ENCODE measurements at places on chromosomes 5 and 9.

- no peaks in the 10 kb centered on the region for H3K27me3 ChIP-seq
- H3K27ac ChIP-seq: no peak overlapping the region
- DNase-seq: no peak
- no peak overlapping the region for H3K4me3 ChIP-seq
- H3K4me1 ChIP-seq: no peaks in the 10 kb centered on the region
These were observed 1378.7 kb upstream of the C9orf72 start for GRCh38 chr9:28951945-28952344.

DNA sequence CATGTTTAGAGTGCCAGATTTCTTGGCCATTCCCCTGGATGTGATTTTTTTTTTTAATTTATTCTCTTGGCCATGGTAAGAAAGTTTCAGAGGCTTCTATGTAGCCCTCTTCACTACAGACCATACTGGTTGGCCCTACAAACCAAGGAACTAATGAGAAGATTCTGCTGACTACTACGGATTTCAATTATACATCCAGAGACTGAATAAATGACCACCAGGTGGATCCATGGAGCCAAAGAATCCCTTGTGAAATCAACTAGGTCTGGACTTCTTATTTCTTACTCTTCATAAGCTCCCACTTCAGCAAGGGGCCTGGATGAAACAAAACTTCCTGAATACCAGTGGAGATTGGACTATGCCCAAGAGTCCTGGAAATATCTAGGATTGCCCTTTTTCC is 27.6 kb downstream of the ZNF622 start:
- no peaks in the 10 kb centered on the region for H3K36me3 ChIP-seq
- H3K4me1 ChIP-seq: no peaks in the 10 kb centered on the region
- no peaks in the 10 kb centered on the region for H3K27me3 ChIP-seq
- H3K27ac ChIP-seq: no peak overlapping the region
- no peak overlapping the region for H3K4me3 ChIP-seq
- no peak for DNase-seq

GRCh38 chr5:50595199-50595598 is 71.2 kb upstream of the PARP8 start:
- DNase-seq: no peak
- no peaks in the 10 kb centered on the region for H3K4me1 ChIP-seq

DNA sequence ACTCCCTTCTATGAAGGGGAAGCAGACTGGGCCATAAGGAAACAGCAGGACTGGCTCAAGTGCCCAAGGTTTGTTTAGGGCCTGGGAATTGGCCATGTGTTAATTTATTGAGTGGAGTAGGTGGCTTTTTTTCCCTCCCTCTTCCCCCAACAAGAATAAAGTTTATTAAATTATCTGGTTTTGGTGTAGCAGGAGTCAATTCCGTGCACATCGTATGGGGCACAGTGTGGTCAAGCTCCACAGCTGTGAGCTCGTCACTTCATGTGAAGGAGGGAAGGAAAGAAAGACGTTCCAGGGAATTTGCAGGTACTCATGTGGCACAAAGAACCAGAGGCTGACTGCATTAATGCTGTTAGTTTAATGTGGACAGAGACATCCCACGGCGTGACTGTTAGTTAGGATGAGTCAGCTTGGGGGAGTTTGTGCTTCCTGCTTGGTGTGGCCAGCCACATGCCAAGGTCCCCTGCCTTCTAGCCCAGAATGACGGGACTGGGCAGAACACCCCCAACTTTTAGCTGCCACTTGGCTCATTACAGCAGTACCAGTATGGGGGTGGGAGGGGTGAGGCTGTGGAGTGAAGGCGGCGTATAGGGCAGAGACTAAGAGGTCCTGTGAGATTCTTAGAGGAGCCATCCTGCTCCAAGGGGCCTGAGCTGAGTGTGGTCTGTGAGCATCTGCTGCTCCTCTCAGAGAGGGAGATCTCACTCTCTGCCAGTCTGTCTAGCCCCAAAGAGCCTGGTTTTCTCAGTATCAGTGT is 33.2 kb downstream of the CSF1R start:
- peaks cover 46% of the 10 kb centered on the region for H3K36me3 ChIP-seq
- no peaks in the 10 kb centered on the region for H3K4me1 ChIP-seq
- H3K27ac ChIP-seq: no peak overlapping the region
- DNase-seq: no peak
- H3K4me3 ChIP-seq: no peak overlapping the region
- no peaks in the 10 kb centered on the region for H3K27me3 ChIP-seq

GRCh38 chr5:37915097-37915736 is 75.4 kb upstream of the GDNF start:
- H3K27ac ChIP-seq: no peak overlapping the region
- H3K4me3 ChIP-seq: no peak overlapping the region
- no peaks in the 10 kb centered on the region for H3K36me3 ChIP-seq
- H3K4me1 ChIP-seq: no peaks in the 10 kb centered on the region
